ENCODE measurements at places on chromosomes 1 and 21.
A peak's percentile ranks its signal among the peaks of the same experiment; 100 is the strongest.

DNA sequence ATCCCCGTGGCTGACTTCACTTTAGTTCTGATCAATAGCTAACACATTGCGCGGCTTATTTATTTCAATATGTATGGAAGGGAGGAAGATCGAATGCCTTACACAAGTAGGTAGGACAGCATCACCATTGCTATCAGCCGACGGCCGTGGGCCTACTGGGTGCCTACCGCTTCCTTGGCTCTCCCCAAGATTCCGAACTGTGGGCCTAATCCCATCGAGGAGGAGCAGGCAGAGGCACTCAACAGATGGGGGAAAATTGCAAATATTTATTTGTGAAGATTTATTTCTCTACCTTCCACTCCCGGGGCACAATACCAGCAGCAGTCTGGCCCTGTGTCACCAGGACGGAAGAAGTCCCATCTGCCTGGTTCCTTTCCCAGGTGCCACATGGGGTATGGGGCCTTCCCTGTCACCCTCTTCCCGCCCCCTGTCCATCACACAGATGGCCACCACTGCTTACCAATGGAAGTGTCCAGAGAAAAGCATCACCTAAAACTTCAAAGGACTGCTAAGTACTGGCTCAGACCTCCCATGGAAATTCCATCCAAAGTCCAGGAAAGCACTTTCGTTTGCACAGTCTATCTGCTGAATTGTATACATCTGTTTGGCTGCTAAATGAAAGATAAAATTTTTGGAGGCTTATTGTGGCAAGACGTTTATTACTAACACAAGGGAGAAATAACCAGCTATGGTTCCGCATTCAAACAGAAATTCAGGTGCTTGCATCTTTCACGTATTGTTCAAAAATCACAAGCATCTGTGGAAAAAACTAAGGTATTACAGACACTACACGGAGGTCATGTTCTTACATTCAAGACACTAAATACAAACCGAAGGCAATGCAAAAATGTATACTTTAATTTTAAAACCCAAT lies 11.8 kb downstream of the AGT start:
- no peak for DNase-seq

- no peak for DNase-seq
Observed at GRCh38 chr1:181090641-181091126, 2.2 kb downstream of the IER5 start.

DNA sequence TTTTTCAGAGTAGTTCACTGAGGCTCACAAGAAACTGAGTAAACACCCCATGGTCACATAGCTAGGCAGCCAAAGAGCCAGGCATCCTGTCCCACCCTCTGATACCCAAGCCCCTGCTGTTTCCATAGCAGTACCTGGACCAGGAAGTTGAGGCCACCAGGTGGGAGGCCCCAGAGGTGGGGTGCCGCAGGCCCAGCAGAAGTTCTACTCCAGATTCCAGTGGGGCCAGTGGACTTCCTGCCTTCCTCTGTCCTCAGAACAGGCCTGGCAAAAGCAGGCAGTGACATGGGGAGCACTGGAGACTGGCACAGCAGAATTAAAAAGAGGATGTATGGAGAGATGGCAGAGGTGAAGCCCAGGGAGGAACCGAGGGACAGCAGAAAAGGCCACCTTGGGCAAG lies 19.0 kb downstream of the FOXO6 start:
- no peak for DNase-seq

- peak; percentile 87 for DNase-seq
Observed at GRCh38 chr1:28601696-28602095, 9.6 kb downstream of the RAB42 start.

- DNase-seq, result peak; percentile 61
Observed at GRCh38 chr1:206912445-206913095, 9.2 kb downstream of the FCMR start.

DNA sequence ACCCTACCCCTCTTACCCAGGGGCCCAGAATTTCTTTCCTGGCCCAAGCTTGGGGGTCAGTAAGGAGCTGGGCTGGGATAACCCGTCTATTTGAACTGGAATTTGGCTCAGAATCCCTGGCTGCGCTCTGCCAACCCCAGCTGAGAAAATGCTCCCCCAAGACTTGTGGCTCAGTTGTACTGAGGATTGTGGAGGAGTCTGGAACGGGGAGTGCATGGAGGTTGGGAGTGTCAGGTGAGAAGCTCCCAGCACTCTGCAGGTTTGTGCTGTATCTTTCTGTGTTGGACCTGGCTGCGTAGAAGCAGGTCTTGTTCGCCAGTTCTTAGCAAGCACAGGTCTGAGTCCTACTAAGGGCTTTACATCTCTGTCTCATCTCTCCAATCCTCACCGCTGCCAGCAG lies 1.6 kb downstream of the TCEA3 start:
- DNase-seq, result no peak

DNA sequence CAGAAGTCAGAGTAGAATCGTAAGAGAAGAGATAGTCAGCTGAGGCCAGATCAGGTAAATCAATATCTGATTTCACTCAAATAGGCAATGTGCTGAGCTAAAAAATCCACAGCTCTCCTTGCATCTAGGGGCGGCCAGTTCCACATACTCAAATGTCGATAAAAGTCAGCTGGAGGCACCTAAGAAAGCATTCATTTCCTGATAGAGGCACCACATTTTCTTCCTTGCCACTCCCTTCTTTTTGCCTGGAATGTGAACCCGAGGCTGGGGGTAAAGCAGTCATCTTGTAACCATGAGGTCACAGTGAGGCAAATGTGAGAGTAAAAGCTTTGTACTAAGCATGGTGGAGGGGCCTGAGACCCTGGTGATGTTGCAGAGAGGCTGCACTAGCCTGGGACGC lies 24.2 kb upstream of the CTPS1 start:
- DNase-seq, result no peak

Data from smooth muscle cell of the brain vasculature (primary cell).